ENCODE measurements at places on chromosomes 7 and 10. TPM values are rescaled to one million over a fixed set of nuclear protein-coding genes. Genes with fewer than 3 reads are reported as not detected.

Gene CXCL12
- 112 TPM for total RNA-seq

DNA sequence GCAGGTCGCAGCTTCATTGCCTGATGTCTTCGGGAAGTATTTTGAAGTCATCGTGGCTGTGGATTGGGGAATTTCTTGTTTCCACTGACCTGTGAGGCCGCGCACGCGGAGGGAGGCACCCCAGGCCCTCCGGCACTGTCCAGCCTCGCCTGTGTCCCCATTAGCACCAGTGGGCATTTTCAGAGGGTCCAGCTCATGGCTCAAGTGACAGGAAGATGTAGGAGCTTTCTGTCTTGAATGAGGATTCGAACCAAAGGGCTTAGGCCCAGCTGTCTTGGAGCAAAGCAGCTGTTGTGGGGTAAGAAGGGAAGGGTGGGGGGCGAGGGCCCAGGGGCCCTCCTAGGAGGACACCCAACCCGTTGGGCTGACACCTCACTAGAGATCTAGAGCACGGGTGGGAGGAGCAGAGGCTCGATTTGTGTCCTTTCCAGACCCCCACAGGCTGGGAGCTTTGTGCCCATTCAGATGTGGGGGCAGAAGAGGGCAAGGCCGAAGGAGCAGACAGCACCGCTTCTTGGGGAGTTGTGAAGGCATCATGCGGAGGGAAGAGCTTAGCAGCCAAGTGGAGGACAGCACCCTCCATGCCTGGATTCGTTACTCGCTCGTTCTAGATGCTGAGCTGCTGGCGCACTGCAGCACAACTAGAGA is 914 bp downstream of the ZNF37A start:
- no peaks in the 10 kb centered on the region for H3K27me3 ChIP-seq
- peak overlapping the region; percentile 67 for H3K4me3 ChIP-seq
- no peaks in the 10 kb centered on the region for H3K36me3 ChIP-seq
- H3K27ac ChIP-seq: peak overlapping the region; percentile 87
- no peak for DNase-seq

- H3K4me3 ChIP-seq: no peak overlapping the region
- H3K27ac ChIP-seq: peak overlapping the region; percentile 69
- H3K27me3 ChIP-seq: no peaks in the 10 kb centered on the region
- H3K36me3 ChIP-seq: no peaks in the 10 kb centered on the region
- peaks cover 13% of the 10 kb centered on the region for H3K4me1 ChIP-seq
Measured at GRCh38 chr10:17001961-17002749, 127.5 kb downstream of the CUBN start.

GRCh38 chr7:105871142-105871541 is 5.3 kb downstream of the ATXN7L1 start:
- no peaks in the 10 kb centered on the region for H3K27me3 ChIP-seq
- no peak overlapping the region for H3K27ac ChIP-seq
- H3K36me3 ChIP-seq: no peaks in the 10 kb centered on the region
- H3K4me3 ChIP-seq: no peak overlapping the region
- H3K4me1 ChIP-seq: peaks cover 17% of the 10 kb centered on the region

DNA sequence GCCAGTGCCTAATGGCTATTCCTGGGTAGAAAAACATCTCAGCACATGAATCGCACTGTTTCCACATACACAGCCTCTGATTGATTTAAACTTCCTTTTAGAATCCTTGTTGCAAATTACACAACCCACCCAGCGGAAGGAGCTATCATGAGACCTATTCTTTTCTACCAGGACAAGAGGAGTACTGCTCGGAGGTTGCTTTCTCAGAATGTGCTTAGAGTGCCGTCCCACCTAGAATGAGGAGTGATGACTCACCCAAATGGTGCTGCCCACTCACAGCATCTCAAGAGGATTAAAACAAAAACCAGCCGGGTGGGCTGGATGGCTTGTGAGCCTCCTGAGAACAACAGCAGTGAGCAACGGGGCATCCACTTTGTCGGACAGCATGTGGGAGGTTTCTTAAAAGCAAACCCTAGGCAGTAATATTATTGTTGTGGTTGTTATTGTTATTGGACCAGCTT is 128.9 kb downstream of the DGKI start:
- no peaks in the 10 kb centered on the region for H3K27me3 ChIP-seq
- H3K27ac ChIP-seq: no peak overlapping the region
- no peaks in the 10 kb centered on the region for H3K4me1 ChIP-seq
- no peak for DNase-seq

Measured in vagina (tissue), 2 donors.